ENCODE measurements at places on chromosomes 2 and 18.

DNA sequence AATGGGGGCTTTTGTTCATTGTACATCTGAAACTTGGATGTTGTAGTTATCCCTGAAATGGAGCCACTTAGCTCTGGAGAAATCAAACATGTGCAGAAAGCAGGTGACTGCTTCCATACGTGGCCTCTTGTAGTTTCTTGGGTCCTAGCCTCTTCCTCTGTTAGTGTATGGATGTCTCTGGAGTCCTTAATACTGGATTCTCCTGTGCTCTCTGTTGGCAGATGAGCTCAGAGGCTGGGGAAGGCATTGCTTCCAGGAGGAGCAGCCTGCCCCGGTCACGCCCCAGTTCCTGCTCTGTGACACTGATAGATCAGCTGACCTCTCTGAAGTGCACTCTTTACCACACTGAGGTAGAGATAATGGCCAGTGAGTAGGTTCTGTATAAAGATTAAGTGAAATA, 176.2 kb downstream of the LDLRAD4 start:
- DNase-seq, result no peak

DNA sequence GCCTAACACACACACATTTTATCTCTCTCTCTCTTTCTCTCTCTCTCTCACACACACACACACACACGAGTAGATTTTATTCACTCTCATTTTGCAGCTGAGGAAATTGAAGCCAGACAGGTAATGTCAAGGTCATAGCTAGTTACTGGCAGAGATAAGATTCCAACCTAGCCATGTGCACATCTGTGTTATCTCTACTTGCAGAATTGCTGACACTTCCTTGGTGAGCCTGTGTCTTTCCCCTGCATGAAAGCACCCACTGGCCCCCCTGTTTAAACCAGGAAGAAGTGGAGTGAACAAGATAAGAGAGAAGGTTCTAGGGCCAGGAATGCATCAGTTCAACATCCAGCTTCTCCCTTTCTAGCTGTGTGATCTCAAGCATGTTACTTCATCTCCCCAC, 423.7 kb downstream of the TXNL1 start:
- no peak for DNase-seq

DNA sequence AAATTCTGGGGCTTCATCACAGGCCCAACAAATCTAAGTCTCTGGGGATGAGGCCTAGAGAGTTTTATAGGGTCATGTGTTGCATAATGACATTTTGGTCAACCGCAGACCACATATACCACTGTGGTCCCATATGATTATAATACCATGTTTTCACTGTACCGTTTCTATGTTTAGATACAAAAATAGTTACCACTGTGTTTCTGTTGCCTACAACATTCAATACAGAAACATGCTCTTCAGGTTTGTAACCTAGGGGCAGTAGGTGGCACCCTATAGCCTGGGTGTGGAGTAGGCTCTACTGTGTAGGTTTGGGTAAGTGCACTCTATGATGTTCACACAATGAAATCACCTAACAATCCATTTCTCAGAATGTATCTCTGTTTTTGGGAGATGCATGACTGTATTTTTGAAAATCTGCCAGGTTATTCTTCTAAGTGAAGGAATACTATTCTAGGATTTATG, 485.2 kb downstream of the PTPRM start:
- DNase-seq, result peak; percentile 3

GRCh38 chr18:55731594-55732042, 143.6 kb upstream of the TCF4 start:
- no peak for DNase-seq

- DNase-seq, result no peak
Observed at GRCh38 chr2:227241005-227241404, 76.6 kb downstream of the COL4A3 start.

DNA sequence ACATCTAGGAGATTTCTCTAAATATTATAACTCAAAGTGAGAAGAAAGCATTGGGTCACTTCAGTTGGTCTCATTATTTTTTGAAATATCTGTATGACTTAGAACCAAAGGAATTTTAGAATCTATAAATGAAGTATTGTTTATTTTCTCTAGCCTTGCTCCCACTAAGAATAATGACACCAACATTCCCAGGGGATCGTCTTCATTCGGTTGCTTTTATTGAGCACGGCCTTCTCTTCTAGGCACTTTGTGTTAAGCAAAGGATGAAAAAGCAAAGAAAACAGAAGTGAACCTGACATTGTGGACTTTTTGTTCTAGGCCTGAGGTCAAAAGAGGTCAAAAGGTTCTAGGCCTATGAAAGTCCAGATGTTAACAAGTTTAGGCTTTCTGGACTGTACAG, 231.9 kb downstream of the GALR1 start:
- DNase-seq, result no peak

DNA sequence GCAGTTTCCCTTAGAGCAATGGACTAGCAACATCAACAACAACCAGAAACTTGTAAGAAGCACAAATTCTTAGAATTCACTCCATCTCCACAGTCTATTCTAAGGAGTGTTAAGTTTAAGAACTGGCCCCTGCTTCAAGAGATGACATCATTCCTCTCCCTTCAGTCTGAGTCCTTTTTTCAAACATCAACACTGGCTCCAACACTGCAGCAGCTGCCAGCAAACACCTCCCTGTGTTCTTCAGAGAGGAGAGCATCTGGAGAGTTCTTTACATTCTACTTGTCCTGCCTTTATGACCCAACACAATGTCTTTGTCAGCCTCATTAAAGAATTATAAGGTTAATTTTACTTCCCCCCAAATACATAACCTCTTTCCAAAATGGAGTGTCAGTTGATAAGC, 122.3 kb downstream of the HNMT start:
- no peak for DNase-seq

DNA sequence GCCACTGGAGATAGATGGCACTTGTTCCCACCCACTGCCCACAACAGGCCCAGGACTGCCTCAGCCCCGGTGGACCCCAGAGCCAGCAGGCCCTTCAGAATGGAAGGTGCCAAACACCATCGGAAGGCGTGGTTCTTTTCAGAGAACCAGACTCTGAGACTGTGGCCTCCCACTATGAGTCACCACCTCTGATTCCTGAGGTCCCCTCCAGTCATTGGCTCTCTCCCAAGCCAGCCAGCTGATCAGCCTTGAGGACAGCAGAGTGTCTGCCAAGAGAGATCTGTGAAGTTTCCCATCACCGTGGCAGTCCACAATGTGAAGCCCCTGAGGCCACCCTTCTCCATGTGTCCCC, 10.4 kb upstream of the MAP3K2 start:
- peak; percentile 78 for DNase-seq

DNA sequence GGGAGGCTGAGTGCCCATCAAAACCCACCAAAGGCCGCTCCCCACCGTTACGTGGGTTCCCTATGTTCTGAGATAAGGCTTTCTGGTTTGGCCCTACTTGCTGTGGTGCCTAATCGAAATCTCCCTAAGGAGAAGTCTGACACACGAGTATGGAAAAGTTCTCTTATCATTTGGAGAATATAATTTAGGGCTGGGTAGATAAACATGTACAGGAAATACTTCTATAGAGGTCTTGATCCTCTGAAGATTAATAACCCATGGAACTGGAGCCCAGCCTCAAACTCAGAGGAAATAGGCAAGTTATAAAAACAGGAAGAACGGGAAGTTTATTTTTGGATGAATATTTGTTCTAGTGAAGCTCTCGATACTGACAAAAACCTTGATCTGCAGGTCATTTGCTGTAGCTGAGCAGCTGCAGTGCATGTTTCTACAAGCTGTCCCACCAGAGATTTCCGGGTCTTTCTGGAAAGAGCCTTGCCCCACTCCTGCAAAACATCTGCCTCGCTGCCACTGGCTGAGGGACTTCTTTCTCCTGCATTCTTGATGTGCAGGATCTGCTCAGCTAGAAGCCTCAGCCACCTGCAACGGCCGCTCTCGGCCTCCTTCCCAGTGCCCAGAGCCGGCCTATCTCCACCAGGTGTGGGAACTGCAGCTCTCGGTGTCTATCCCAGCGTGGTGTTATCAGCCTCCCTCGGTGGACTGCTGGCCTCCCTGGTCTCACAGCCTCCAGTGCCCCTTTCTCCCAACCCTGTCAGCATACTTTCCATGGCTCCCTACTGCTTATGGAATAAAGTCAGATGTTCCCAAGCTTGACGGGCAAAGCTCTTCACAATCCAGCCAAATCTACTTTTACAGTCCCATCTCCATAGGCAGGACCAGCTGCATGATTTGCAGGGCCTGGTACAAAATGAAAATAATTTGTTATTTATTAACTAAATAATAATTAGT, 48.6 kb downstream of the SPRED2 start:
- no peak for DNase-seq

- DNase-seq, result no peak
Observed at GRCh38 chr2:198905881-198906612, 551.7 kb downstream of the SATB2 start.

- no peak for DNase-seq
Observed at GRCh38 chr18:79524181-79525078, 128.7 kb downstream of the NFATC1 start.

- DNase-seq, result no peak
Observed at GRCh38 chr2:164023896-164024295, 288.1 kb upstream of the FIGN start.

DNA sequence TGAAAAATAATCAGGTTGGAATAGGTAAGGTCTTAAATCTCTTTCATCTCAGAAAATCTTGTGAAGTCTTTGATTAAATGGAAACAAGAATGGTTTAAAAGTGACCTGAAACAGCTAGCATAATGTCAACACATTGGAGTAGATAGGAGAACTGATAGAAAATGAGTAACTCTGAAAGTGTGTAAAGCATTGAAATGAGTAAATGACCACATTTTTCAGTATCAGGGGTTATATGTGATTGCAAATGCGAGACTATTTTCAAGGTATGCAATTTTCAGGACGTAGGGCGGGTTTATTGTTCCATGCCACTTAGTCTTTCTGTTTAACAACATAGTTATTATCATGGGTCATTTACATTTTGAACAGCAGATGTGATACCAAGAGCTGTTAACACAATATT, 1383.2 kb downstream of the LRP1B start:
- DNase-seq, result no peak

DNA sequence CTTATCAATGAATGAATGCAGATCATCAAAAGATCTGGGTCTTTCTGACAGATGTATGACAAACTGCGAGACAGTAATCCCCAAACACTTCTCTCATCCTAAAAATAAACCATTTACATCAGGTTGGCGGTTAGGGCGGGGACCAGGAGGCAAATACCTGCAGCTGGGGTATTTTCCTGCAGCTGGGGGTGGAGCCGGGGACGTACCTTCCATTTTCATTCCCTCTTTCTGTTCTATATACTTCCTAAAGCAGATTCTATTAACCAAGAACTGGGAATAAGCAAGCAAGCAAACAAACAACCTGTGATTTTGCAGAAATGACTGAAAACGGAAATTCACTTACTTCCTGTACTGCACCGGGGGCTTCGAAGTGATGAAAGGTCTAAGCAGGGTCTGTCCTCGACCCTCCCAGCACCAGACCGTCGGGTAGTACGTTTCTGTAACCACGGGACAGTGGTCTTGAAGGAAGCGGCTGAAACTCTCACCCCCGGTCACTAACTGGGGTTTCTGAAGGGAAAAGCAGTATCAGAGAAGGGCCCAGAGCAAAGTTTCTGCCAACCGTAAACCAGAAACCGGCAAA, 1.2 kb downstream of the ABHD3 start:
- no peak for DNase-seq

DNA sequence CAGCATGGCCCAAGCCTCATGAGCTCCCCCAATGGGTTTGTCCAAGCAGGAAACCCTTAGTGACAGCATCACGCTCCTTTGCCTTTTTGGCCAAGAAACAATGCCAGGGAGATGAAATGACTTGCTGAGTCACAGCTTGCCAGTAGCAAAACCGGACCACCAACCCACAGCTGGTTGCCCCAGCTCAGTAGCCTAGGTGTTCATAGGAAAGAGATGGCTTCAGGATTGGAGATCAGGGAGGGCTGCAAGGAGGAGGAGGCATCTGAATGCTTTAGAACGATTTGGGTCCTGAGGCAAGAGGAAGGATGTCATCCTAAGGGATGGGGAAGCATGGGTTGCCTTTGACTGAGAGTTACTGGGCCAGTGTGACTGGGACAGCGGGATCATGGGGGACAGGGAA, 116.7 kb downstream of the CELF4 start:
- no peak for DNase-seq

- DNase-seq, result no peak
Observed at GRCh38 chr18:56532176-56532840, 106.1 kb downstream of the TXNL1 start.

DNA sequence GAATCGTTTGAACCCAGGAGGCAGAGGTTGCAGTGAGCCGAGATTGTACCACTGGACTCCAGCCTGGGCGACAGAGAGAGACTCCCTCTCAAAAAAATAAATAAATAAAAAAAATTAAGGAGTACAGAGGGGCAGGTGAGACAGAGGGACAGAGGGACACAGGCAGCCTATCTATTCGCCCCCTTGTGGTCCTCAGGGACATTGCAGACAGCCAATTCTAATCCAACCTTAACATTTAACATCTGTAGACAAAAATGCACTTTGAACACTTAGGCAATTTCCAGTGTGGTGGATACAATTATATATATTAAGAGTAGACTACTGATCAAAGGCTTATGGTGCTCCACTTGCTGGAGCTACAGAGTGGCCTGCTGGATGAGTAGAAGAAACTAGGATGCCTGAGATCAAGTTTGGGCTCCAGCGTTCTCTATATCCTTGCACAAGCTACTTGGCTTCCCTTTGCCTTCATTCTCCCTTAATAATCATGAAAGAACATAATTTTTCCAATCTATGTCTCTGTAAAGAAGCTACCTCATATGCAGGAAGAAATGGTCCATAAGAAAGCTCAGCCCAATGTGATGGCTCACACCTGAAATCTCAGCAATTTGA, 8.2 kb upstream of the SMARCAL1 start:
- DNase-seq, result peak; percentile 54

GRCh38 chr18:10010611-10011015, 96.8 kb downstream of the VAPA start:
- no peak for DNase-seq

DNA sequence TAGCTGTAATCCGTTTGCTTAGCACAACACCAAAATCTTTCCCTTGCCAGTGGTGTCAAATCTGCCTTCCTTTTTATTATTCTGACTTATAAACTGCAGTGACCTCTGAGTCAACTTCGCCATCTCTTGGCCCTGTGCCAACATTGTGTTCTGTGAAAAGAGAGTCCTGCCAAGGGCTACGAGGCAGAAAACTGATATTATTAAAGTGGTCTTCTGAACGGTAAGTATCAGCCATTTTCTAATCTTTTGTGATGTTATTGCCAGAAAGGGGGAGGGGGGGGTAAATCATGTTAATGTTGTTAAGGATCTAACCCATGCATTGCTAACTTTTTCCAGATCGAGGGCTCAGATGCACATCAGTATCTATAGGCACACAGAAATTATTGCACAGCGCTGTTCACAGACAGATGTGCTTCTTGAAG, 121.5 kb upstream of the LTBP1 start:
- DNase-seq, result no peak

DNA sequence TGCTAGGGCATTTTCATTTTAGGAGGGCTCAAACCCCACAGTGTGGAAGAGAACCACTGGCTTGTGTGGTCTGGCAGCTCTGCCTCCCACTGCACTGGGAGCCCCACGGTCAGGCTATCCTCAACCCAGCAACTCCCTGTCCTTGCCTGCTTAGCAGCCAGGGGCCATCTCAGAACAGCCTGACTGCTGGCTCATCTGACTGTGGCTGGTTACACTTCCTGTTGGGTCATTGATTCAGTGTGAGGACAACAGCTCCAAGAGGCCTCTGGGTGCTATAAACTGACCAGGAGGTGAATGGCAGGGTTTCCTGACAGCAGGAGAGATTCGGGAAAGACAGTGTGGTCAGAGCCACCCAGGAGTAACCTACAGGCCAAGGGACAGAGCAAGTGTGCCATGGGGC, 40.1 kb downstream of the AMER3 start:
- no peak for DNase-seq

- DNase-seq, result no peak
Observed at GRCh38 chr2:113686537-113686936, 59.5 kb downstream of the RABL2A start.

All from HepG2 (cell line).